ENCODE measurements at places on chromosomes 13 and 19. TPM values are rescaled to one million over a fixed set of nuclear protein-coding genes. Genes with fewer than 3 reads are reported as not detected.

GRCh38 chr13:64925727-64926126, 2304.4 kb downstream of the PCDH9 start:
- DNase-seq, result no peak

- no peak for DNase-seq
These were observed 3.5 kb downstream of the RASA3 start for GRCh38 chr13:114128624-114129522.

DNA sequence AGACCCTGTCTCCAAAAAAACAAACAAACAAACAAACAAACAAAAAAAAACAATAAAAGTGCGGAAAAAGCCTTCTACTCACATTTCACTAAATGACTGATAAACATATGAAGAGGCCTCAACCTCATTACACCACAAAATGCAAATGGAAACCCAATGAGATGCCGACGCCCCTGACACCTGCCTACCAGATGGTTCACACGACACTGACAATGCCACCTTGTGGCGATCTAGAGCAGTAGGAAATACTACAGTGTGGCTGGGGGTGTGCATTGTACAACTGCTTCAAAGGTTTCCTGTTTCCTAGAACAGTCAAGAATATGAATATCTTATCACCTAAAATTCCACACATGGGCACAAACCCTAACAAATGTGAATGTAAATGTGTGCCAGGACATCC, 14.0 kb downstream of the SCGB2B2 start:
- no peak for DNase-seq

The ABCA7 gene
- total RNA-seq, result 11.0 TPM

- DNase-seq, result peak; percentile 48
These were observed 9.0 kb downstream of the ABHD8 start for GRCh38 chr19:17294051-17294891.

All from SJCRH30 (cell line).